ENCODE measurements at places on chromosomes 6 and 20.

- DNase-seq, result peak; percentile 60
Measured at GRCh38 chr20:23889775-23890187, 10.2 kb upstream of the CST5 start.

- no peak for DNase-seq
Measured at GRCh38 chr6:44972709-44973108, 355.4 kb upstream of the RUNX2 start.

DNA sequence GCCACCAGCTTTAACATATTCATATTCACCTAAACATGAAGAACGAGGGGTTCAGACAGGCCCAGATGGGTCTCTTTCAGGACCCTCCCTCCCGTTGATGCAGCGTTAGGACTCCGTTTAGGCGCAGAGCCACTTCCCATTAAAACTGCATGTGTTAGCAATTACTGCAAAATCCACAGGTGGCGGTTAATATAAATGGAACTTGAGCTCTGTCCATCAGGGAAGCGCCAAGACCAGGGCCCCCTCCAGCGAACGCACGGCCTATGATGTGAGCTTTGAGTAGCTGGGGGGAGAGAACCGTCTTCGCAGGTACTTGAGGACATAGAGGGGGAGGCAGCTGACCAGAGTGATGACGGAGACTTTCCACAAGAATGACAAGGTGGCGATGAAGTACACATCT is 58.4 kb upstream of the NFATC2 start:
- DNase-seq, result no peak

- DNase-seq, result no peak
Measured at GRCh38 chr20:20060234-20060998, 8.1 kb downstream of the CFAP61 start.

DNA sequence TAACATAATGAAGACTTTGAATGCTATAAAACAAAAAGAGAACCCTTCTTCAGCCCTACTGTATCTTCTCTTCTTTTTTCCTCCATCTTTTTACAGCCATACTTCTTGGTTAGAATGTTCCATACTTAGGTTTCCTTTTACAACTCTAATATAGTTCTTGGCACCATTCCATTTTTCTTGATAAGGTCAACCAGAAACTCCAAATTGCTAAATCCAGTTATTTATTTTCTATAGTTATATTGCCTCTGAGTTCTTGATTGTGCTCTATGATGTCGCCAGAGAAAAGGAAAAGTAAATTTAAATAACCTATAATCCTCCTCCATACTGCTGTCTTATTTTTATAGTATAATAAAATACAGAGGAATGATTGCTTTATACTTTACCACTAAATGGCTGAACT is 26.7 kb upstream of the COL10A1 start:
- DNase-seq, result no peak

DNA sequence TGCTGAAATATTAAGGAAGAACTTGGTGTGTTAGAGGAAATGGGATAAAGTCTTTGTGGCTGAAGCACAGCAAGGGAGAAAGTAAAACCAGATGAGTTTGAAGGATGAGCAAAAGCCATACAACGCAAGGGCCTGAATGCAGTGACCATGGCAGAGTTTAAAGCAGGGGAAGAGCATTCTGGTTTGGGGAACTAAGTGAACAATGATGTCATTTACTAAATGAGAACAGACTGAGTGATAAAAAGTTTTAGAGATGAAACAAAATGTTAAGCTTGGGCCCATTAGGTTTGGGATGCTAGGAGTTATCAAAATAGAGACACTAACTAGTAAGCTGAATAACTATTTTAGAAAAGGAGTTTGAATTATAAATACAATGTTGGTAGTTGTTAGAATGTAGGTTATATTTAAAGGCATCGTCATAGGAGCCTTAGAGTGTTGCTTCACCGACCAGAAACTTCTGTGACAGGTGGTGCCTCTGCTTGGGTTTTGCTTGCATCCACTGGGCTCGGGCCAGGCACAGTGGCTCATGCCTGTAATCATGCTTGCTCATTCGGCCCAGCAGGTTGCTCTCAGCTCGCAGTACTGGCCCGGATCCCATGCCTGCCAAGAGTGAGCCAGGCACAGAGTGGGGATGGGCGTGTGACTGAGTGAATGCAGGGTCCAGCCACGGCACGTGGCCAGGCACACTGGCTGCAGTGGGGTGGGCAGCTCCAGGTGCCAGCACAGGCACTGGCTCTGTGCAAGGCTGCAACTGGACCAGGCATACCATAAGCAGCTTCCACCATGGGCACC is 37.4 kb upstream of the OPRM1 start:
- no peak for DNase-seq

GRCh38 chr20:59144179-59144830 is 19.3 kb upstream of the ZNF831 start:
- peak; percentile 55 for DNase-seq

GRCh38 chr6:25043892-25044291 is 108.1 kb upstream of the RIPOR2 start:
- no peak for DNase-seq

GRCh38 chr20:44080646-44081267 is 106.2 kb downstream of the JPH2 start:
- peak; percentile 72 for DNase-seq

DNA sequence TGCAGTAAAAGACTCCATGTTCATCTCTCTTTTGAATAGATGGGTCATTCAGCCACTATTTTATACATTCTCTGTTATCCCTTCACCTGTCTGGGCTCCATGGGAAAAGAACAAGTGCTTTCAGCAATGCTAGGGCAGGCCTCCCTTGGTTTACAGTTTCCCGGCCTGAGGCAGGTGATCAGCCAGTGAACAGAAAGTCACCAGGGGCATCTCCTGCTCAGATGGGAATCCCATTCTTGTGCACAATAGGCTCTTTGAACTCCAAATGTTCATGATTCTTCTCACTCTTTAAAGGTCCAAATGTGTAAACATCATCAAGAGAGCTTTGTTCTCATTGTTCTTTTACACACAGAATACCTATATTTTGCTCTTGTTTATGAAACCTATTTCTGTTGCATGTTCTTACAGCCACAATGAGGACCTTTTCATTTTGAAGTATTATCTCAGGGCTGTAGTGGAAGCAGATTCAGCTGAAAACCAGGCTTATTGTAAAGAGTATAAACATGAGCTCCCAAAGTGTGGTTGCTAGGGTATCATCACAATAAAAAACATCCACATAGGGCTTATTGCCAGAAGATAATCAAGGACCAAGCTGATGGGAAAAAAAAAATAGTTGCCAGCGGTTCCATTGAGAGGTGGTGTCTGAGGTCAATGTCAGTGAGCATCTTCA is 267.1 kb upstream of the SGK1 start:
- no peak for DNase-seq

DNA sequence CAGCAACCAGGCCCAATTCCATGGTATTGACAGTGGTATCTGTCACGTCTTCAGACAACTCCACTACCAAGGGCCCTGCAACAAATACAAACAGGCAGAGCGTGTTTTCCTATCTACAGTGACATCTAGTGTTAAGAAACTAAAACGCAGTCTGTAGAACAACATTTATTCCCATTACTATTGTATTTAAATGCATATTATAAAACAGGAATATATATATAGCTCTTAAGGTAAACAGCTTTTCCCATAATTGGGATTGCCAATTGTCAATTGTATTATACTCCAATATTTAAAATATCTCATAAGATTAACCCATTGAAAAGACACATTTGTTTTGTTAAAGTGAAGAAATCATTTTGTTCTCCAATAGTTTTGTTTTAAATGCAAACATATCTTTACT is 97.2 kb downstream of the KIF16B start:
- DNase-seq, result peak; percentile 48

DNA sequence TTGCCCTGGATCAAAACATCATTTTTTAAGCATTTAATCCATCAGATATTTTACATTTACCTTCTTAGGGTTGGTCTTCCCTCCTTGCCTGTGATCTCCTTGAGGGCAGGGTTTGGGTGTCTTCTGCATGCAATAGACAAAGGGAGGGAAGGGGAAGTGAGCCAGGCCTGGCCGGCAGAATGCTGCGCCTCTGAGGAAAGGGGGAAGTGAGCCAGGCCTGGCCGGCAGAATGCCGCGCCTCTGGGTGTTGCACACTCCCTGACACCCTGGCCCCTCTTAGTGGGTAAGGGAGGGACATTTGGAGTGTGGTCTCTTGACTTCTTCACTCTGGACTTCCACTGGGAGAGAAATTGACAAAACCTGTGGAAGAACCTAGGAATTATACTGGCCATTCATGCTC is 12.4 kb downstream of the PSMF1 start:
- no peak for DNase-seq

- no peak for DNase-seq
Measured at GRCh38 chr6:10719964-10720264, 3.0 kb upstream of the TMEM14C start.

DNA sequence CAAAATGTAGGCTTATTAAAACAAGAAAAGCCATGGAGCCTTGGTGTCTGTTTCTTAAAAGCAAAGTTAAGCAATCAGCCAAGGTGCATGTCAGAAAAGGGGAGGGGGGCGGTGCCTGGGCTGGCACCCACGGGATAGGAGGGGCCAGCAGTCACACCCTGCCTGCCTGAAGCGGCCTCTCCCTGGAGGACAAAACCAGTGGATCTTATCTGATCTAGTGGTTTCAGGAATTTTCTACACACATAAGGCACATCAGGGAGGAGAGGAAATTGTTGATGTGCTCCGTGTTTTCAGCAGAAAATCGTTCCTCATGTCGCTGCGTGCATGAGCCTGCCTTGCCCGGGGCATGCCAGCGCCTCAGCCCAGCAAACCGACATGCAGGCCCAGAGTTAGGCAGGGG is 276.4 kb downstream of the TAF4 start:
- DNase-seq, result no peak

- no peak for DNase-seq
Measured at GRCh38 chr20:19336631-19337030, 124.2 kb downstream of the SLC24A3 start.

GRCh38 chr6:34457742-34458735 is 7.8 kb upstream of the PACSIN1 start:
- DNase-seq, result no peak

- peak; percentile 28 for DNase-seq
Measured at GRCh38 chr6:160088069-160088783, 33.4 kb upstream of the SLC22A1 start.

- no peak for DNase-seq
Measured at GRCh38 chr6:147180926-147181325, 23.3 kb upstream of the STXBP5 start.

- no peak for DNase-seq
Measured at GRCh38 chr6:120493505-120493904, 840.8 kb downstream of the TBC1D32 start.

DNA sequence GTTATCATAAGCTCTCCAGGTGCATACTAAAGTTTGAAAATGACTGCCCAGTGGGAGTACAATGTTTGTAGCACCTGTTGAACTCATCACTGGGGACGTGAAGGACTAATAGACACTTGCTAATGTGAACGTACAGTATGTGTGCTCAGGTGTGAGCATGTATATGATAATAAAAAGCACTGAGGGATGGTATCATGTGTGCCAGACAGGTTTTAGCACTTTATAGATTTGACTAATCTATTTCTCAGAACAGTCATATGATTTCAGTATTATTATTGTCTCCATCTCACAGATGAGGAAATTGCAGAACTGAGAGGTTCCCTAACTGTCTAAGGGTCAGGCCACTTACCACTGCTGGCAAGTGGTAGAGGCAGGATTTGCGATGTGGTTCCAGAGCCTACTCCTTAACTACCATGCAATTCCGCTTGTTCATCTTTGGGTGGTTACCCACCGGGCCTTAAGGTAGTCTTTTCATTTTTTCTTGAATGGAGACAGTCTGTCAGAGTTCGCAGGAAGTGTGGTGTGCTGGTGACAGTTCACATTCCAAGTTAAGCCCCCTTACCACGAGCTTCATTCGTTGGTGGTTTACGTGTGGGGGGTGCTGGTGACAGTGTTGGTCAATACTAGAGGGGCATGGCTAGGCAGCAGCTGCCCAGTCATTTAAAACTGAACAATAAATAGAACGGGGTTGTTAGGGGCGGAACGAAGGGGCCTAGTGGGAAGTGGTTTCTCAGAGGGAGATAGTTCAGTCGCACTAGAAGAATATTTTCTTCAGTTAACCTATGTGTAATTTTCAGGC is 46.8 kb downstream of the RREB1 start:
- DNase-seq, result peak; percentile 31

DNA sequence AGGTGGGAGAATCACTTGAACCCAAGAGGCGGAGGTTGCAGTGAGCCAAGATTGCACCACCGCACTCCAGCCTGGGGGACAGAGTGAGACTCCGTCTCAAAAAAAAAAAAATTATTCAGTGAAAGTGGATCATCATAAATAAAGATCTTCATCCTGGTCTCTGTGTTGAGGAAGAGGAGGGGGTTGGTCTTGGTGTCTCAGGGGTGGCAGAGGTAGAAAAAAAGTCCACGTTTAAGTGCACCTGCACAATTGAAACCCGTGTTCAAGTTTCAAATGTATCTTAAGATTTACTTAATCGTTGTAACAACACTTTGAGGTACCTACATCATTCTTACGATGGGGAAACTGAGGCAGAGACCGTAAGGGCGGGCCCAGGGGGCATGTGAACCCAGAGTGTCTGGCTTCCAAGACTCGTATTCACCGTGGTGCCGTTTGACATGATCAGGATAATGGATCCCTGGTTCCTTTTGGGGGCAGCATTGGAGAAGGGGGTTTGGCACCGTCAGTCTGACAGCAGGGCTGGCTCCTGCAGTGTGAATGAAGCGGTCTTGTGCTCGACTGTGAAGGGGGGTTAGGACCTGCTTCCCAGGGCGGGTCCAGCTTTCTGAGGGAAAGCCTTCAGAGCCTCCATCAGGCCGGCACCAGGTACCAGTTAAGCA is 32.9 kb upstream of the ID1 start:
- DNase-seq, result peak; percentile 25

GRCh38 chr20:48143435-48144081 is 358.3 kb upstream of the SULF2 start:
- DNase-seq, result no peak

- no peak for DNase-seq
Measured at GRCh38 chr6:71375676-71376075, 87.1 kb downstream of the OGFRL1 start.

- peak; percentile 98 for DNase-seq
Measured at GRCh38 chr6:42978839-42979522, at the start of gene PEX6. PEX6 (minus strand) TSS chr6:42979181; CDS start chr6:42979150, 31 bp downstream.

GRCh38 chr20:38032585-38033329 is 499 bp downstream of the TTI1 start:
- DNase-seq, result no peak

DNA sequence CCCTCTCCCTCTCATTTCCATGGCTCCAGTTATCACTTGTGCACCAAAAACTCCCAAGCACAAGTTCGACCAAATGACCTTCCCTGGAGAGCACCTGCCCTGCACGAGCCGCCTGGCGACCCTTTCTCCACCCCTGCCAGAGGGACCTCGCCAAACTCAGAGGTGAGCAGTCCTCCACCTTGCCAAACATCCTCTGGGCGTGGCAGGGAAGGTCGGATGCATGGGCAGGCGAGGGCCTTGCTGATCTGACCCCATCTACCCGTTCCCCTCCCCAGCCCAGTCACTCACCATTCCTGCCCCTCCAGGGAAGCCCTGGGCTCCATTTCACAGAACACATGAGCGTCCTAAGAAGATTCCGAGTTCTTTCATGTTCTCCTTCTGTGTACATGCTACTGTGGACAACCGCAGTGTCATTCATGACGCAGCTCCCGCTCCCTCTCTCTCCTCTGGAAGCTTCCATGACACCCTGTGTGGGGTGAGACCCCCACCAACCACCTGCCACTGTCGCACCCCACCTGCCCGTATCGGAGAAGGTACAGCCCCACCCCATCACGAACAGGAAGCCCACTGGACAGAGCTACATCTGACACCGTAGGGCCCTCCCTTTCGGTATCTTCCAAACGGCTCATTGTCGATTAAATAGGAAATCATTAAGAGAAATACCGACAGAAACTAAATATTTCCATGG is 104.3 kb downstream of the DACT2 start:
- no peak for DNase-seq

GRCh38 chr20:44646023-44646640 is 5.4 kb downstream of the ADA start:
- DNase-seq, result no peak

Data from natural killer cell (primary cell).